Activated CD8-positive, alpha-beta T cell treated with anti-CD3 and anti-CD28 coated beads, Interleukin-2, amount 10 ng/mL, durations not matched to agents 7 days and 5 days (primary cell): ENCODE measurements at places on chromosomes 4 and X.

- H3K36me3 ChIP-seq, result no peaks in the 10 kb centered on the region
- no peaks in the 10 kb centered on the region for H3K4me1 ChIP-seq
- no peak overlapping the region for H3K27ac ChIP-seq
- peaks cover 13% of the 10 kb centered on the region for H3K27me3 ChIP-seq
These were observed 29.1 kb upstream of the TRO start for GRCh38 chrX:54891573-54891972.

DNA sequence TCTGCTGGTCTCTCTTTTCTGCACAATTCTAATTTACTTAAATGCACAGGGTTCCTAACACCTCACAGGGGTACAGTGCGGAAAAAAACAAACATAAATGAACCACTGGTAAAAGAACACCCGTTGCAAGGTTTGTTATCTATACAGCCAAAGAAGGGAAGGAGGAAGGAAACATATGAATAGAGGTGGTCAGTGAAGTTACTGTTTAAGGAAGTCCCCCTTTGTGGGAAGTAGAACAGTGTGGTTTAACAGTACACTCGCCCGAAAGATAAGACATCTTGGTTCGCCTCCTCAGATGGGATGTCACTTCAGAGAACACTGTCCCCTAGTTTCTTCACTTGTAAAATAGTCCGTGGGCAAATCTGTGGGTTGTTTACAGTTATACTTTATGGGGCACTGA, 57.5 kb downstream of the TEC start:
- peak overlapping the region; percentile 31 for H3K4me3 ChIP-seq
- no peak for DNase-seq
- H3K4me1 ChIP-seq, result peaks cover 32% of the 10 kb centered on the region
- H3K27me3 ChIP-seq, result no peaks in the 10 kb centered on the region

DNA sequence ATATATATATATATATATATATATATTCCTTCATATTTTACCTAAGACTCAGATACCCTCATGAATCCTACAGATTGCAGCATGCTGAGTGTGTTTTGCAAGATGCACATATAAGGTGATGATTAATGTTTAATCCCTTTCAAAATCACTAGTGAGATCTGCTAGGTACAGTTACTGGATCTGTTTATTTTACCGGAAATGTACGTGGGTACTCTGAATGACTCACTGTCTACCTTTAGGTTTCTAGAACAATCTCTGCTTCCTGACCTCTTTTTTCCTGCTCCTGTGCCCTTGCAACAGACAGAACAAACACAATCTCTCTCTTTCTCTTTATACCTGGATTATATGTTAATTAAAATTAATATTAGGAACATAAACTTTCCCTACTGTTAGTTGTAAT, 379.6 kb downstream of the FAM133A start:
- no peaks in the 10 kb centered on the region for H3K27me3 ChIP-seq
- no peak for DNase-seq
- no peaks in the 10 kb centered on the region for H3K36me3 ChIP-seq
- H3K4me1 ChIP-seq, result no peaks in the 10 kb centered on the region

GRCh38 chrX:134482371-134482770, 22.4 kb downstream of the HPRT1 start:
- H3K4me3 ChIP-seq, result no peak overlapping the region
- no peak for DNase-seq
- H3K27ac ChIP-seq, result no peak overlapping the region
- peaks cover 3% of the 10 kb centered on the region for H3K4me1 ChIP-seq
- no peaks in the 10 kb centered on the region for H3K27me3 ChIP-seq
- peaks cover 12% of the 10 kb centered on the region for H3K36me3 ChIP-seq

GRCh38 chr4:40261231-40262076, 64.6 kb downstream of the RHOH start:
- H3K27me3 ChIP-seq, result no peaks in the 10 kb centered on the region
- no peak overlapping the region for H3K27ac ChIP-seq
- no peak overlapping the region for H3K4me3 ChIP-seq
- H3K36me3 ChIP-seq, result no peaks in the 10 kb centered on the region
- DNase-seq, result no peak

GRCh38 chr4:150781191-150781590, 199.2 kb downstream of the MAB21L2 start:
- H3K36me3 ChIP-seq, result no peaks in the 10 kb centered on the region
- DNase-seq, result no peak
- no peaks in the 10 kb centered on the region for H3K27me3 ChIP-seq

GRCh38 chrX:22037911-22038537, 5.9 kb downstream of the PHEX start:
- no peaks in the 10 kb centered on the region for H3K36me3 ChIP-seq
- DNase-seq, result no peak
- peak overlapping the region; percentile 60 for H3K27ac ChIP-seq
- peaks cover 25% of the 10 kb centered on the region for H3K4me1 ChIP-seq
- peak overlapping the region; percentile 51 for H3K4me3 ChIP-seq

GRCh38 chrX:100606753-100607152, 22.0 kb downstream of the TNMD start:
- H3K4me1 ChIP-seq, result peaks cover 9% of the 10 kb centered on the region
- H3K4me3 ChIP-seq, result no peak overlapping the region
- DNase-seq, result no peak
- peaks cover 7% of the 10 kb centered on the region for H3K27me3 ChIP-seq

DNA sequence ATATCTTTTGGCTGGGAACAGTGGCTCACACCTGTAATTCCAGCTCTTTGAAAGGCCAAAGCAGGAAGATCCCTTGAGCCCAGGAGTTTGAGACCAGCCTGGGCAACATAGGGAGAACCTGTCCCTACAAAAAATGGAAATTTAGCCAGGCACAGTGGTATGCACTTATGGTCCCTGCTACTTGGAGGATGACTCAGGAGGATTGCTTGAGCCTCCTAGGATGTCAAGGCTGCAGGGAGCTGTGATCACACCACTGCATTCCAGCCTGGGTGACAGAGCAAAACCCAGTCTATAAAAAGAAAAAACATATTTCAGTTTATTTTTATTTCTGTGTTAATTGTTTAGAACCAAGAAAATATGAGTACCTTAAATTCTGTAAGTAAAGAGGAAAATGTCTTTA, 123.7 kb downstream of the CBR4 start:
- no peaks in the 10 kb centered on the region for H3K4me1 ChIP-seq
- H3K27ac ChIP-seq, result no peak overlapping the region
- peaks cover 4% of the 10 kb centered on the region for H3K27me3 ChIP-seq
- DNase-seq, result no peak
- no peak overlapping the region for H3K4me3 ChIP-seq

DNA sequence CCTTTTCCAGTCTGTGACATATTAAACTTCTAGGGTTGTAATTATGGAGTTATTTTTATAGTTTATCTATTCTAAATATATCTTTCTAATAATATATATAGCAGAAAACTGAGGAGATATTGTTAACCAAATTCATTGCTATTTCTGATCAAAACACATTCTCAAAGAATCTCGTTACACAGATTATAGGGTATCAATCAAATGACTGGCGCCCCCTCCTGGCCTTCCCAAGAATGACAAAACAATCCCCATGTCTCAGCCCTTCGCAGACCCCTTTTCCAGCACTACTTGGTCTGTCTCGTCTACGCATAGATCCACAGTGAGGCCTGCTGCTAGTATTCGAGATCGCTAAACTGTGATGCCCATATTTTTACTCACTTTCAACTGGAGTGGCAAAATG, 209.3 kb downstream of the GPC3 start:
- DNase-seq, result peak; percentile 35
- H3K4me3 ChIP-seq, result no peak overlapping the region
- H3K27me3 ChIP-seq, result no peaks in the 10 kb centered on the region

DNA sequence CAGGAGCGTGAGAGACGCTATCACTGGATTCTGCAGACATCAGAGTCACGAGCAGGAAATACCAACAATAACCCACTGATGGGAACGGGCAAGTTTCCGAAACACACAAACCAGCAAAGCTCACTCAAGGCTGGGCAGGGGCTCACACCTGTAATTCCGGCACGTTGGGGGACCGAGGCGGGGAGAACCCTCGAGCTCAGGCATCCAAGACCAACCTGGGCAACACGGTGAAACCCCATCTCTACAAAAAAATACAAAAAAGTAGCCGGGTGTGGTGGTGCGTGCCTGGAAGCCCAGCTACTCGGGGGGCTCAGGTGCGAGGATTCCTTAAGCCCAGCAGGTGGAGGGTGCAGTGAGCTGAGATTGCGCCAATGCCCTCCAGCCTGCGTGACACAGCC, 17.2 kb upstream of the GTPBP6 start:
- H3K27ac ChIP-seq, result no peak overlapping the region
- H3K27me3 ChIP-seq, result no peaks in the 10 kb centered on the region
- no peak overlapping the region for H3K4me3 ChIP-seq
- H3K4me1 ChIP-seq, result no peaks in the 10 kb centered on the region
- no peak for DNase-seq

DNA sequence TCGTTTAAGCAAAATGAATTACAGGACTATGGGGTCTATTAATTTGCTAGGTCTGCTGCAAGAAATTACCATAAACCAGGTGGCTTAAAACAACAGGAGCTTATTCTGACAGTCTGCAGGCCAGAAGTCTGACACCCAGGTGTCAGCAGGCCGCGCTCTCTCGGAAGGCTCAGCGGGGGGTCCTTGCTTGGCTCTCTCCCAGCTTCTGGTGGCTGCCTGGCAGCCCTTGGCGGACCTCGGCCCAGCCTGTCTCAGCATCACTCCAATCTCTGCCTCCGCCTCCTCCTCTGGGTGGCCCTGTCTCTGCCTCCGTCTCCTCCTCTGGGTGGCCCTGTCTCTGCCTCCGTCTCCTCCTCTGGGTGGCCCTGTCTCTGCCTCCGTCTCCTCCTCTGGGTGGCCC, 580.5 kb upstream of the FAT1 start:
- no peak for DNase-seq
- H3K36me3 ChIP-seq, result no peaks in the 10 kb centered on the region
- no peak overlapping the region for H3K4me3 ChIP-seq
- H3K4me1 ChIP-seq, result no peaks in the 10 kb centered on the region
- H3K27ac ChIP-seq, result no peak overlapping the region

- DNase-seq, result no peak
- no peaks in the 10 kb centered on the region for H3K36me3 ChIP-seq
- H3K27ac ChIP-seq, result no peak overlapping the region
- H3K27me3 ChIP-seq, result no peaks in the 10 kb centered on the region
These were observed 474.7 kb downstream of the TRIML1 start for GRCh38 chr4:188613976-188614375.

DNA sequence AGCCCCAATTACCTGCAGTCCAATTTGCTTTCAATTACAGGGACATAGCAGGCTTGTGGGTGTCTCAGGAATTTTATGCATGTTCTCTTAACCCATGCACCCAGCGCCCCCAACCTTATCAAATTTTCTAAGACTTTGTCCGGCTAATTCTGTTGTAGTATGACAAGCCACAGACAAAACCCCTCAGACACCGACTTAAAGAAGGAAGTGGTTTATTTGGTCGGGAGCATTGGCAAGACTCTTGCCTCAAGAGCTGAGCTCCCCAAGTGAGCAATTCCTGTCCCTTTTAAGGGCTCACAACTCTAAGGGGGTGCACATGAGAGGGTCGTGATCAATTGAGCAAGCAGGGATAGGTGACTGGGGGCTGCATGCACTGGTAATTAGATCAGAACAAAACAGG, 28.7 kb upstream of the IL9R start:
- H3K36me3 ChIP-seq, result peaks cover 24% of the 10 kb centered on the region
- H3K4me3 ChIP-seq, result peak overlapping the region; percentile 15
- H3K4me1 ChIP-seq, result peaks cover 28% of the 10 kb centered on the region
- peaks cover 8% of the 10 kb centered on the region for H3K27me3 ChIP-seq

DNA sequence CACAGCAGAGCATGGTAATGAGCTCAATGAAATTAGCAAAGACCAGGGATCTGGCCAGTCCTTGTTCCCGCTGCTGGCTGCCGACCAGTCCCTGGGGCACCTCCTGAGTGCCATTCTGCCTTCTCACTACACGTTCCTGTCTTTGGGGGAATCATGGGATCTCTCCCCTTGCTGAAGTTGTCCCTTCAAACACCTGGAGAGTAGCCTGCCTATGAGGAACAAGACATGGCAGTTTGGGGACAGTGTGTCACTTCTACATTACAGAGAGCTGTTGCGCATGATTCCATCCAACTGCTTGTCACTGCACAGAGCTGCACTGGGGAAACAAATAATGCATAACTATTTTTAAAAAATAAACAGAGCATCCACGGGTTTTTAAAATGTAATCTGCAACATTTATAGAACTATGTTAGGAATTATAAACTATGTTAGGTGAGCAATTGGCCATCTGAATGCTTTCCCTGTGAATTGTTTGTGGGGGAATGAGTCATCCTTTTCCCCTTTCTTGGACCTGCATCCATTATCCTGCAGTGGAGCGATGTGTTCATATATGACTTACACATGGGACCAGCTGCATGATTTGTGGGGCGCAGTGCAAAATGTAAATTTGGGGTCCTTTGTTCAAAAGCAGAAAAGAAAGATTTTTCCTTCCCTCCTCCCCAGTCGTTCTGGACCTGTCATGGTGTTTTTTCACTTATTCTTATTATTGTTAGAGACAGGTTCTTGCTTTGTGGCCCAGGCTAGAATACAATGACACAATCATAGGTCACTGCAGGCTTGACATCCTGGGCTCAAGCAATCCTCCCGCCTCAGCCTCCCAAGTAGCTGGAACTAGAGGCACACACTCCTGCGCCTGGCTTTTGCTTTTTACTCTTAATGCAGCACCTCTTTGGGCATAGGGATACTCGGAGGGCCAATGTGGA, 115.0 kb upstream of the TBL1X start:
- DNase-seq, result no peak
- no peaks in the 10 kb centered on the region for H3K27me3 ChIP-seq
- peaks cover 3% of the 10 kb centered on the region for H3K36me3 ChIP-seq
- peaks cover 31% of the 10 kb centered on the region for H3K4me1 ChIP-seq
- H3K27ac ChIP-seq, result no peak overlapping the region

DNA sequence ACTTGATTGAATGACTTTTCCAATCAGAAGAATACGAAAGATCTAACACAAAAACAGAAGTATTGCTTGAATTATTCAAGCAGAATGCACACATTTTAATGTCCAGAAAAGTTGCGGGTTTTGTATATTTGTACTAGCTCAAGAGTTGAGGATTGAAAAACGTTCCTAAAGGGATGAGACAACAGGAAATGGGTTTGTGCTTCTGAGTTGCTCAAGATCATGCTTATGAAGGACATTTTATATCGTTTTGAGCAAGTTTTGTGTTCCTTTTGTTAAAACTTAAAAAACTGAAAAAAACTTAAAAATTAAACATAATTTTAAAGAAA, 353 bp upstream of the SMIM10 start:
- no peak overlapping the region for H3K27ac ChIP-seq
- H3K27me3 ChIP-seq, result peaks cover 13% of the 10 kb centered on the region
- H3K4me3 ChIP-seq, result peak overlapping the region; percentile 12
- no peaks in the 10 kb centered on the region for H3K36me3 ChIP-seq
- no peak for DNase-seq

- no peaks in the 10 kb centered on the region for H3K4me1 ChIP-seq
- DNase-seq, result no peak
- no peaks in the 10 kb centered on the region for H3K27me3 ChIP-seq
- H3K36me3 ChIP-seq, result no peaks in the 10 kb centered on the region
- no peak overlapping the region for H3K4me3 ChIP-seq
These were observed 55.9 kb upstream of the GABRA2 start for GRCh38 chr4:46445710-46446314.

GRCh38 chrX:53305996-53306937, 24.9 kb upstream of the IQSEC2 start:
- H3K36me3 ChIP-seq, result no peaks in the 10 kb centered on the region
- no peaks in the 10 kb centered on the region for H3K27me3 ChIP-seq
- no peak overlapping the region for H3K27ac ChIP-seq
- H3K4me1 ChIP-seq, result no peaks in the 10 kb centered on the region
- no peak overlapping the region for H3K4me3 ChIP-seq
- DNase-seq, result no peak

GRCh38 chrX:153816831-153817690, 13.3 kb downstream of the PDZD4 start:
- no peak overlapping the region for H3K4me3 ChIP-seq
- no peak overlapping the region for H3K27ac ChIP-seq
- peak; percentile 64 for DNase-seq
- peaks cover 23% of the 10 kb centered on the region for H3K27me3 ChIP-seq
- H3K4me1 ChIP-seq, result peaks cover 41% of the 10 kb centered on the region
